PC-3 (cell line): ENCODE measurements at places on chromosomes 1 and 21.

- H3K4me1 ChIP-seq: no peaks in the 10 kb centered on the region
- no peaks in the 10 kb centered on the region for H3K27me3 ChIP-seq
- no peak for DNase-seq
- H3K36me3 ChIP-seq: no peaks in the 10 kb centered on the region
Measured at GRCh38 chr1:31769720-31770390, 5.7 kb upstream of the ADGRB2 start.

DNA sequence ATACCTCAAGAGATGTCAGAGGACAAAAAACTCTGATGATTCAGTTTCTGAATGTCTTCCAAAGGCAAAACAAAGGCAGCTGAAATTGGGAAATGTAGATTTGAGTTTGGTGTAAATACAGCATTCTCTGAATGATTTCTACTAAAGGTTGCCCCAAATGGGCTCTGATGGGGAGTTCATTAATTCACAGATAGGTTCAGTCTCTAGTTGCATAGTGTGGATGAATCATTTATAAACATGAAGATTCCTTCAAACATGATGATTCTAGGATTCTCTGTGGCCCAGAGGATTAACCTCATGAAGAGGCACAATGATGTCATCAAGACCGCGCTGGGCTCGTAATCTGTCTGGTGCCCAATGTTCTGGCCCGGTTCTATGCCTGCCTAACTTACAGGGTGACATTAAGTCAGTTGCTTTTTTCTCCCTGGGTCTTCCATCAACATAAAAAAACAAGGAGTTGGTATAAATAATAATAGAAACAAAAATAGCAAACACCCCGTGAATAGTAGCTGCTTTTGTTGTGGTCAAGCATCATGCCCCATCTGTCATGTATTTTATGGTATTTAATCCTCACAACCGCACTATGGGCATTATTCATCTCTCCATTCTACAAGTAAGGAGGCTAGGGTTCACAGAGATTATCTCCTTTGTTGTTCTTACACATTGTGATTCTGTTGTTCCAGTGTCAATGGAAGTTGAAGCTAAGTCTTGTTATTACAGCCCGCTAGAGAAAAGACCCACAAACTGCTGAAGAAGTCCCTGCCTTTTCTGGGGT lies 509.6 kb upstream of the USP24 start:
- peaks cover 42% of the 10 kb centered on the region for H3K4me1 ChIP-seq
- peak overlapping the region; percentile 89 for H3K27ac ChIP-seq
- H3K4me3 ChIP-seq: peak overlapping the region; percentile 5; the same call in 1 of the 2 replicates
- peak; percentile 51 for DNase-seq
- no peaks in the 10 kb centered on the region for H3K27me3 ChIP-seq

DNA sequence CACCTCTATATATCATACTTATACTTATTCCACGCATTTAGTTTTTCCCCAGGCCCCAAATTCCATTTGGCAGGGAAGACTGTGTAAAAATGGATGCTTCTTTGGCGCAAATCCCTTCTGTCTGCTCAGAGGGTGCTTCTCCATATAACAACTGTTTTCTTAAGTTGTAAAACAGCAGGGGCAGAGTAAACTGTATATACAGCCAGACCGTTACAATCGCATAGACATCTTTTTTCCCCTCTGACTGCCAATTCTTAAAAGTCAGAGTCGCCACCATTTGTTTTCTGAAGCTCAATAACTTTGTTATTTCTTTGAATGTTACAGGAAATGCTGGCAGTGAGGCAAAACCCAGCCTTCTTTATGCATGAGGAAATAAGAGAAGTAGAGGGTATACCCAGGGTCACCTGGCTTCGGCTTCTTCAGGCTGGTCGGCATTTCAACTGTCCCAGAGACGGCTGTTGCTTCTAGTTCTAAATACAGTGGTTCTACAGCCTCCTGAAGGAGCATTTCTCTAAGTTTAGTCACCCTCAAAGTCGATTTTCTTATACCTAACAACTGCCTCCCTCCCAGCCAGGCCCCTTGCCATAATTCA lies 188.4 kb downstream of the CLIC6 start:
- no peaks in the 10 kb centered on the region for H3K27me3 ChIP-seq
- no peak for DNase-seq
- peaks cover 7% of the 10 kb centered on the region; the same call in 1 of the 2 replicates for H3K4me1 ChIP-seq
- peaks cover 93% of the 10 kb centered on the region for H3K36me3 ChIP-seq

DNA sequence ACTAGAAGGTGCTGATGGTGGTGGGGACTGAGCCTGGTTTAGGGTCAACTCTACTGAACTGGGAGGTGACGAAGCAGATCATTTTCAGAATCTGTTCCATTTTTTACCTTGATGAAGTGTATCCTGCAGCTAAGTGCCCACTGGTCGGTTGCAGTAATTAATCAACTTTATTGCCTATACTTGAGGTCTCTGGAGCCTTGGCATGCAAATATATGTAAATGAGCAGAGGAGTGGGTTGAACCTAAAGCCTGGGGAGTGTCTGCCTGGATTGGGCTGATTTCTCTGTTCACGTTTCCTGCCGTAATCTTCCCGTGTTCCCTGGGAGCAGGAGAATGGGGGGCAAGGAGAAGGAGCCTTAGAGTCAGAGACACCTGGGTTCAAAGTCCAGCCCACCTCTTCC lies 286.8 kb downstream of the PTPRU start:
- no peaks in the 10 kb centered on the region for H3K4me1 ChIP-seq
- no peak overlapping the region for H3K4me3 ChIP-seq
- H3K27me3 ChIP-seq: no peaks in the 10 kb centered on the region
- no peak for DNase-seq
- H3K27ac ChIP-seq: no peak overlapping the region

- DNase-seq: no peak
- H3K36me3 ChIP-seq: peaks cover 36% of the 10 kb centered on the region
- H3K27ac ChIP-seq: peak within 1 kb of the TSS; percentile 97
- peak within 1 kb of the TSS; percentile 95 for H3K4me3 ChIP-seq
Measured at GRCh38 chr1:8878448-8878697, at the start of gene ENO1. Gene ENO1, minus strand, starts transcription at chr1:8878686. Its CDS starts 3,778 bp downstream, at chr1:8874908.
